ENCODE measurements at places on chromosomes 12 and 14. TPM values are rescaled to one million over a fixed set of nuclear protein-coding genes. Genes with fewer than 3 reads are reported as not detected.

DNA sequence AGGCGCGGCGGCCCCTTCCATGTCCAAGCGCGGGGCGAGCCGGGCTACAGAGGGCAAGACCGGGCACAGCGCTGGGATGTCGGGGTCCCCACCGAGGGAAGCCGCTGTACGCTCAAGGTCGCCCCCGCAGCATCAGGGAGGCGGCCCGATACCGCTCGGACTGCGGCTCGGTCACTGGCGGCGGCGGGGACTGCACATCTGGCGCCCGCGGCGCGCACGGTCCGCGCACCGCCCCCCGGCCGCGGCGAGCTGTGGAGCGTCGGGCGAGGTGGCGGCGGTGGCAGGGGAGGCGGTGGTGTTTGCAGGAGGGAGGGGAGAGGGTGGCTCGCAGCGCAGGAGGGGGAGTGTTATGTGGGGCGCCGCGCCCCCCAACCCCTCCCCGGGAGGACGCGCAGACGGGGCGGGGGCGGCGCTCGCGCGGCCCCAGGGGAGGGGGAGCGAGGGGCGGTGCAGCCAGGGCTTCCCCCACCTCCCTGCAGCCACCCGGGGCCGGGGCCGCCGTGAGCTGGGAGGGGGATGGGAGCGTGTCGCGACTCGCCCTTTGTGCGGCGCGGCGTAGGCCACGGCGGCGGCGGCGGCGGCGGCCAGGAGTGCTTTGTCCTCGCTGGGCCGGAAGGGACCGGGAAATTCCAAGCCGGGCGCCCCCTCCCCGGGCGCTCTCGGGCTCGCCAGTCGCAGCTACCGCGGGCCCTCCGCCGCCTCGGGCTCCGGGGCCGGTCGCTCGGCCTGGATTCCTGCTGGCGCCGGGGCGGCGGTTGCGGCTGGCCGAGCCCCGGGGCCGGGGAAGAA is at the start of gene NUAK1:
Gene NUAK1, minus strand, starts transcription at position 322 of the 789 bp plus-strand sequence. Its CDS starts 301 bp downstream, at position 21.
- H3K4me1 ChIP-seq: peaks cover 16% of the 10 kb centered on the region
- H3K4me3 ChIP-seq: peak within 1 kb of the TSS; percentile 95
- H3K27ac ChIP-seq: peak within 1 kb of the TSS; percentile 82
- peak; percentile 45 for DNase-seq
- H3K36me3 ChIP-seq: no peaks in the 10 kb centered on the region

DNA sequence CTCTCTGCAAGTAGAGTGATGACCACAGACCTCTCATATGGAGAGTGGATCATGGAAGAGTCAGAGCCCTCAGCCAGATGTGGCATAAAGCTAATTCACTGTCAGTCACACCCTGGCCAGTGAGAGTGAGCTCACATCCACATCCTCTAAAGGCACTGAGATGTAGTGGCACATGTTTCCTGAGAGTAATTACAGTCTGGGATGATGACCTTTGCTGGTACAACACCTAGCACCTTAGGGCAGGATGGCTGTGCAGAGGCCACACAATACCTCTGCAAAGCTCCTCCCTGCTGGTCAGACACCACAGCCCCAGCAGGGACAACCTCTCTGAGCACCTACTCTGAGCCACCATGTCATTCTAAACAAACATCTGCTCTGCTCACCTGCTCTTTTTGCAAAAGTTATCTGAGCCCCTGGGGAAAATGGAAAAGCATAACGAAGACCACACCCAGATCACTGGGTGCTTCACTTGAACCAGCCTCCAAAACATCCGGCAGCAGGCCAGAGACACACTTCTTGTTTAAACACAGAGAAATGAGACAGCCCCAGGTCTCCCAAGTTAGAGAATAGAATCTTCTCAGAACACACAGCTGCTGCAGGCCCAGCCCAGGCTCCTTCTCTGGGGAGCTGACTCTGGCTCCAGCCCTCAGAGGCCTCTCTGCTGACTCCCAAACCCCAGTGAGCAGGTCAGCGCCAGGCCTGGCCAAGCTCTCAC is 30.3 kb downstream of the PITPNM2 start:
- H3K4me1 ChIP-seq: peaks cover 17% of the 10 kb centered on the region
- no peak for DNase-seq
- H3K4me3 ChIP-seq: no peak overlapping the region
- H3K27ac ChIP-seq: no peak overlapping the region
- H3K36me3 ChIP-seq: no peaks in the 10 kb centered on the region

GRCh38 chr14:36713960-36714703 is 52.5 kb downstream of the PAX9 start:
- DNase-seq: no peak
- no peaks in the 10 kb centered on the region for H3K27me3 ChIP-seq
- no peaks in the 10 kb centered on the region for H3K4me1 ChIP-seq
- no peaks in the 10 kb centered on the region for H3K36me3 ChIP-seq
- H3K27ac ChIP-seq: no peak overlapping the region
- H3K4me3 ChIP-seq: no peak overlapping the region

DNA sequence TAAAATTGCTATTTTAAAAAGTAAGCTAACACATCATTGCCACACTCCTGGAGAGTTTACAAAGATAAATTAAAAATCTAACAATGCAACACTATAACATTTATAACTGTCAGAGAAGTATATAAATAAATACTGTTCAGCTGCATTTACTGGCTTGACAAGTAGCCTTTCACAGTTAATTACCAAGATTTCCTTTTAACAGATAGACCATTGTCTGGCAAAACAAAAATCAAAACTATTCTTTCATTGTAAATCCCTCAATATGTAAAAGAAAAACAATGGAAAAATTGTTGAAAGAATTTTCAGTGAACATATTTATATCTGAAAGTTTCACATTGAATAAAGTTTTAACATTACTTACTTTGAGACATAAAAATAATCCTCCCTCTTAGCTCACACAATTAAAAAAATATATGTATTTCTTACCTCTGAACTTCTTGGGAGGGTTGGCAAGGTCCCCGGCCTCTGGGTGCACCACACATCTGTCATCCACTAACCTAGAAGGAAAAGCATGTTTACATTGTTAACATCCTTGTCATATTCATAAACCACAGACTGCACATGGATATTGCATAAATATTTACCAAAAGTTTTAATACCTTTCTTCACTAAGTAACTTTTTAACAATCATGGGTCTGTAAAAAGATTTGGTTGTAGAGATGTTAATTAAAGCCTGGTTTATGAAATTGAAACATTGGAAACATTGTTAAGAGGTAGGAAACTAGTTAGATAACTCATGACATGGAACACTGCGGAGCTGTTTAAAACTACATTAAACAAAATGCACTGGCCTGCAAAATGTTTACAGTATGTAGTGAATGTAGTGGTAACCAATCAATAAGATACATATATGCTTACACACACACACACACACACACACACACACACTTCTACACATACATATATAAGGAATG is 43.0 kb downstream of the ITPR2 start:
- H3K4me1 ChIP-seq: peaks cover 22% of the 10 kb centered on the region
- H3K36me3 ChIP-seq: no peaks in the 10 kb centered on the region
- H3K4me3 ChIP-seq: no peak overlapping the region
- H3K27me3 ChIP-seq: no peaks in the 10 kb centered on the region

DNA sequence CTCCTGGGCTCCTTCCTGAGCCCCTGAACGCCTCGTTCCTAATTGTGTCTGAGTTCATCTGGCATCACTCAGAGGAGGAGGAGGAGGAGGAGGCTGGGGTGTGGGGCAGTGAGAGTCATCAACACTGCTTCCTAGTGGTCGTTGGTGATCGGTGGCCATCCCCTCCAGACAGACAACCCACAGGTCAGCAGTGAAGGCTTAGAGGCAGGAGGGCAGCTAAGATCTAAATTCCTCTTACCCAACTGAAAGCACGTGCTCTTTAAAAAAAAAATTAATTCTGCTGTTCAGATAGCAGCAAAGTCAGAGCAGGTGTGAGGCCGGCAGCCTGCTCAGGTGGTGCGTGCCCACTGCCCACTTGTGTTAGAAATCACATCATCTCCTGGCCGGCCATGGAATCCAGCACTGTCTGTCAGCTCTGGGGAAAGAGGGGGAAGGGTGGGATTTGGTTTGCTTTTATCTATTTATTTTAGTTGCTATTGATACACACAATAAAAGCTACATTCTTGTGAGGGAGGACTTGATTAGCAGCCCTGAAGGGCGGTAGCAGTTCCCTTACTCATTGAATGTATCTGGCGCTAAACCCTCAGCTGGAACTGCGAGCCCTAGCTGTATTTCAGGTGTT is 46.6 kb downstream of the PPP2R5C start:
- H3K4me1 ChIP-seq: peaks cover 3% of the 10 kb centered on the region
- no peaks in the 10 kb centered on the region for H3K36me3 ChIP-seq
- DNase-seq: no peak
- no peak overlapping the region for H3K4me3 ChIP-seq

DNA sequence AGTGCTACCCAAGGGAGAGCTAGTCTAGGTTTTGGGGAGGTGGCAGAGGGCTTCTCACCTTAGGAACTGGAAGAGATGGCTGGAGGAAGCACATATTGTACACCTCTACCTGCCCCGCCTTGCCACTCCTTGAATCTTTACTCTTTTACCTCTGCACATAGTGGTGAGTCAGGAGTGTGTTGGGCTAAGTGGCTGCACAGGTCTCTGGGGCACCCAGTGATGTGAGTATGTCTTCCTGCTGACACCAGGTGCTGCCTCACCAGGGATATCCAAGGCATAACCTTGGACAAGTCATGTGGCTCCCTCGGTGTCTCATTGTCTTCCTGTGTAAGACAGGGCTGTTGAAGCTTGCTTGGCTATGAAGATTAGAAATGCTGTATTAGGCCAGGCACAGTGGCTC is 19.8 kb upstream of the CABP1 start:
- no peak for DNase-seq
- peaks cover 43% of the 10 kb centered on the region for H3K27me3 ChIP-seq
- H3K27ac ChIP-seq: no peak overlapping the region

- H3K4me1 ChIP-seq: no peaks in the 10 kb centered on the region
- no peaks in the 10 kb centered on the region for H3K27me3 ChIP-seq
- no peak overlapping the region for H3K27ac ChIP-seq
- H3K4me3 ChIP-seq: no peak overlapping the region
- H3K36me3 ChIP-seq: no peaks in the 10 kb centered on the region
These were observed 15.3 kb upstream of the SPIC start for GRCh38 chr12:101459642-101460346.

DNA sequence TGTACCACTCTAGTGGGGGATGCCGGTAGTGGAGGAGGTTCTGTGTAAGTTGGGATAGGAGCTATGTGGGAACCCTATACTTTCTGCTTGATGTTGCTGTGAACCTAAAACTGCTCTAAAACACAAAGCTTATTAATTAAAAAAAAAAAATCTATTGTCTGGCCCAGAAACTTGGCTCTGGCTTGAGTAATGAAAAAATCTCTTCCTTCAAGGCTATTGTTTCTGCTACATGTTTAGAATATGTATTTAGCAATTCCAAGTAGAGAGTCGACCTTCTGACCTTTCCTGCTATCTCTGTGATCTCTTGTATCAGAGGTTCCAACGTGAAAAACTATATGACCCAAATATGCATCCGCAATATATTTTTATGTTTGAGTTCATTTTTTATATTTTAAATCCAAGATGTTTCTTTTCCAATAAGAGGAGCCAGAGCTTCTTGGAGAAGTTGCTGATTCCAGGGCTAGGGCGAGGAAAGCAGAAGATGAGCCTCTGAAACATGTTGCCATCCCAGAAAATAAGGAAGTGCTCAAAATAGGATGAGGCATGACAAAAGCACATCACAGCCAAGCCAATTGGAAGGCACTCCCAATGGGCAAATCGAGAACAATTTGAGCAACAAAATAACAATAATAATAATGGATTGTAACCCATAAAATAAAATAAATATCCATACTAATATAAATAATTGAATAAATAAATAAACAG is 184.6 kb upstream of the TMEM260 start:
- H3K36me3 ChIP-seq: no peaks in the 10 kb centered on the region
- no peaks in the 10 kb centered on the region for H3K27me3 ChIP-seq
- no peak overlapping the region for H3K4me3 ChIP-seq
- H3K27ac ChIP-seq: no peak overlapping the region
- no peak for DNase-seq

GRCh38 chr14:31484754-31485153 is 3.1 kb downstream of the GPR33 start:
- no peaks in the 10 kb centered on the region for H3K4me1 ChIP-seq
- no peak overlapping the region for H3K27ac ChIP-seq
- DNase-seq: no peak
- peaks cover 4% of the 10 kb centered on the region for H3K27me3 ChIP-seq
- no peaks in the 10 kb centered on the region for H3K36me3 ChIP-seq

- H3K4me3 ChIP-seq: no peak overlapping the region
- no peak for DNase-seq
- H3K27me3 ChIP-seq: no peaks in the 10 kb centered on the region
These were observed 10.0 kb downstream of the HIP1R start for GRCh38 chr12:122845041-122845864.

GRCh38 chr14:23729720-23730387 is 93.7 kb downstream of the DHRS2 start:
- H3K27ac ChIP-seq: no peak overlapping the region
- H3K4me1 ChIP-seq: no peaks in the 10 kb centered on the region
- no peak for DNase-seq
- no peak overlapping the region for H3K4me3 ChIP-seq
- no peaks in the 10 kb centered on the region for H3K36me3 ChIP-seq

DNA sequence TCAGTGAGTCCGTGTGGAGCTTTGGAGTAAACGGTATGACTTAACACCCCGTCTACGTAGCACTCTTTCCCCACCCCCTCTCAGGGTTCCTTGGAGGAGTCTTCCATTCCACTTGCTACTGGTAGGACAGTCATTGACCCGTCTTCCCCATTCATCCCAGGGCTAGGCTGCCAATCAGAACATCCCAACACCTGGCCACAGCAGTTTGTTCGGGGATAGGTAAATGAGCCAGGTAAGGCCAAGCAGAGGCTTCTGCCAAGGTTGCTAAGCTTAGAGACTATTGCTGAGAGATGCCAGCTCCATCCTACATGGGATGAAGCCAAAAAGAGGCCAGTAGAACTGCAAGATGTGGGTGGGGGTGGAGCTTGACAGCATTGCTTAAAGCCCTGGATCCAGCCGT is 130.8 kb downstream of the BCL11B start:
- H3K36me3 ChIP-seq: no peaks in the 10 kb centered on the region
- H3K27me3 ChIP-seq: no peaks in the 10 kb centered on the region

- no peaks in the 10 kb centered on the region for H3K36me3 ChIP-seq
- no peaks in the 10 kb centered on the region for H3K4me1 ChIP-seq
- H3K27ac ChIP-seq: no peak overlapping the region
- H3K27me3 ChIP-seq: peaks cover 23% of the 10 kb centered on the region
- no peak overlapping the region for H3K4me3 ChIP-seq
These were observed 120.4 kb upstream of the TMCC3 start for GRCh38 chr12:94770791-94771190.

LIN52 gene
- 11.5 TPM for total RNA-seq

EXOC3L4 gene
- not detected for total RNA-seq

EIF4B gene
- total RNA-seq: 1,144 TPM

GYS2 gene
- not detected for total RNA-seq

CELA1 gene
- not detected for total RNA-seq

SRRM4 gene
- total RNA-seq: not detected

DEPDC4 gene
- 0.72 TPM for total RNA-seq

RNASE7 gene
- not detected for total RNA-seq

MCRS1 gene
- 72.9 TPM for total RNA-seq

USP44 gene
- 33.5 TPM for total RNA-seq
